ENCODE measurements at places on chromosomes 13 and 19.

DNA sequence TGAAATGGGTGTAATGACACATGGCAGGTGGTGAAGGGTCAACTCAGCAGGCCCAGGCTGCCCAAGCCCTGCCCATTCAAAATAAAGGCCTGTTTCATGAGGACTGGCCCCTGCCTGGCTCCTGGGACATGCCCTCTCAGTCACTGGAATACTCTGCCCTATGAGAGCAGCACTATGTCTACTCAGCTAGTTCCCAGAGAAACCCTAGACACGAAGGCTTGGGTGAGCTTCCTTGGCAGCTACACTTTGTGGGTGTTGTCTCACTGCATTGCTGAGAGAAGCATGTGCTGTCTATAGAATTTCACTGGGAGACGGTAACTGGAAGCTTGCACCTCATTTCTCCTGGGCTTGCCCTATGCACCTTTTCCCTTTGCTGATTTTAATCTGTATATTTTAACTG lies 752.8 kb downstream of the LIG4 start:
- no peak for DNase-seq

DNA sequence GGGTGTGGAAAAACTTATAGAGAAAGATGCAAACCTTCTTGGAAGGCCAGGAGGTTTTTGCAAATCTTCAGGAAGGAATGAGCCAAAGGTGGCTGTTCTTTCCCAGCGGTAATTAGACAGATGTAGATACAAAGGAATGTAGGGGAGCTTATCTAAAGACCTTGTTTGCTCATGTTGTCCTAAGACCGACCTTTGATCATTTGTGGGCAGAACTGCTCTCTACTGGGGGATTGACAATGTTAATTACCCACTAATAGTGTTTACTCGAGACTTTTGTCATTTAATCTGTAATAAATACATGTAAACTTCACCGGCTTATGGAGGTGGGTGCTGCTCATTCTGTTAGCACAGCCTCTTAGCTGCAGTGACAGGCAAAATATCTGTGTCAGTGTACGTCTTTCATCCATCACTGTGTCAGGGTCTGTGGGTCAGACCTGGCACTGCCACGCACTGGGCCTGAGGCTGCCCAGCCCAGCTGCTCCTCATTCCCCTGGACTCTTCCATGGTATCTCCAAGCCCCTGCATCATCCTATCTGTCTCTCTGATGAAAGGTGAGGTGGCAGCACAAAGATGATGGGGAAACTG lies 68.3 kb downstream of the ZNF431 start:
- DNase-seq = no peak

GRCh38 chr19:3175781-3176714 lies 2.5 kb upstream of the S1PR4 start:
- no peak for DNase-seq

DNA sequence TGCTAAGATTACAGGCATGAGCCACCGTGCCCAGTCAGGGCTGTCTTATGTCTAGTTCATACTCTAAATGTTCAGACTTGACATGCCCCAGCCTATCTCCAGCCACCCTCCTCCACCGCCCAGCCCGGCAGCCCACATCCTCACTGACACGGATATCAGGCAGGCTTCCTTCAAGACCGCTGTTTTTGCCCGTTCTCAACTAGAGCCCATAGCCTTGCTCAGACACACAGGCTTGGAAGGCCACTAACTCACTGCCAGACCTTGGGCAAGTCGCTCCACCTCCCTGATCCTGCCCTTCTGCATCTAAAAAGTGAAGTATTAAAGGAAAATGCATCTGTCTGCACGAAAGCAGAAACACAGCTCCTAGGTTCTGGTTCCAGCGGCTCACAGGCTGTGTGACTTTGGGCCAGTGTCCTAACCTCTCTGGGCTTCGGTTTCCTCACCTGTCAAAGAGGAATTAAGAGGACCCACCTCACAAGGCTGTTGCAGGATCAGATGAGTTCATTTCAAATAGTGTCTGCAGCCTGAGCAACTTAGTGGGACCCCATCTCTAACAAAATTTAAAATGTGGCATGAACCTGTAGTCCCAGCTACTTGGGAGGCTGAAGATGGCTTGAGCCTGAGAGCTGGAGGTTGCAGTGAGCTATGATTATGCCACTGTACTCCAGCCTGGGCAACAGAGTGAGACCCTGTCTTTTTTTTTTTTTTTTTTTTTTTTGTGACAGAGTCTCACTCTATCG lies 14.5 kb upstream of the CERS4 start:
- DNase-seq = peak; percentile 14

DNA sequence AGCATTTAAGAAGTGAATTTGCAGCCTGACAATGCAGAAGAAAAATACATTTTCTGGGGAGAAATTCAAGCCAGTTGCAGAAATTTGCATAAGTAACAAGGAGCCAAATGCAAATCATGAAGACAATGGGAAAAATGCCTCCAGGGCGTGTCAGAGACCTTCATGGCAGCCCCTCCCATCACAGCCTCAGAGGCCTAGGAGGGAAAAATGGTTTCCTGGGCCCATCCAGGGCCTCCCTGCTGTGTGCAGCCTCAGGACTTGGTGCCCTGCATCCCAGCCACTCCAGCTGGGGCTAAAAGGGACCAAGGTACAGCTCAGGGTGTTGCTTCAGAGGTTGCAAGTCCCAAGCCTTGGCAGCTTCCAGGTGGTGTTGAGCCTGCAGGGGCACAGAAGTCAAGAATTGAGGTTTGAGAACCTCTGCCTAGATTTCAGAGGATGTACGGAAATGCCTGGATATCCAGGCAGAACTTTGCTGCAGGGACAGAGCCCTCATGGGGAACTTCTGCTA lies 16.7 kb upstream of the ITM2B start:
- DNase-seq = no peak

- no peak for DNase-seq
These were observed 3.6 kb downstream of the ADGRE1 start for GRCh38 chr19:6890938-6891337.

DNA sequence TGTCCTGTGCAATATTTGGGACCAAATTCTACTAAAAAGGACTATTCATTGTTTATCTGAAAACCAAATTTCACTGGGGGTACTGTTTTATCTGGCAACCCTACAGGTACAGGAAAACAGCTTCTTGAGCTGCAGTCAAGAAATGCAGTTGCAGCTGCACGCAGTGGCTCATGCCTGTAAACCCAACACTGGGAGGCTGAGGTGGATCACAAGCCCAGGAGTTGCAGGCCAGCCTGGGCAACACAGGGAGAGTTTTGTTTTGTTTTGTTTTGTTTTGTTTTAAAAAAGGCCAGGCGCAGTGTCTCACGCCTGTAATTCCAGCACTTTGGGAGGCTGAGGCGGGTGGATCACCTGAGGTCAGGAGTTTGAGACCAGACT lies 11.6 kb upstream of the ZSCAN1 start:
- DNase-seq = no peak

- DNase-seq = peak; percentile 50
These were observed 10.4 kb upstream of the RASA3 start for GRCh38 chr13:114142640-114143490.

DNA sequence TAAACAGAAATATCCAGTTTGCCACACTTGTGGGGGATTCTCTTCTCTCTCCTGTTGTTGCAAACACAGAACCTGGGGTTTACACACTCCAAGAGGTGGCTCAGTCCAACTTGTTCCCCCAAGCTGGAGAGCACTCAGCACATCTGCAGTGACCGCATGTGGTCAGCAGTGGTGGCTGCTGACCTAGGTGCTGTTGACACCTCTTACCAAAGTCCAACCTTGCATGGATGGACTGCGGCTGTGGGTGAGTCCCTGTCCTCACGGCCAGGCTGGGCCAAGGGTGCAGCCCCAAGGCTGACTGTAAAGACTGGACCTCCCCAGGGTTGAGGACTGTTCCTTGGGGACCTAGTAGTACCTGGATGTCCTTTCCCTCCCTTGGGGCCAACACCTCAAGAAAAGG lies 6.1 kb downstream of the LRFN3 start:
- DNase-seq = no peak
